ENCODE measurements at places on chromosomes 1 and 21. TPM values are rescaled to one million over a fixed set of nuclear protein-coding genes. Genes with fewer than 3 reads are reported as not detected.

DNA sequence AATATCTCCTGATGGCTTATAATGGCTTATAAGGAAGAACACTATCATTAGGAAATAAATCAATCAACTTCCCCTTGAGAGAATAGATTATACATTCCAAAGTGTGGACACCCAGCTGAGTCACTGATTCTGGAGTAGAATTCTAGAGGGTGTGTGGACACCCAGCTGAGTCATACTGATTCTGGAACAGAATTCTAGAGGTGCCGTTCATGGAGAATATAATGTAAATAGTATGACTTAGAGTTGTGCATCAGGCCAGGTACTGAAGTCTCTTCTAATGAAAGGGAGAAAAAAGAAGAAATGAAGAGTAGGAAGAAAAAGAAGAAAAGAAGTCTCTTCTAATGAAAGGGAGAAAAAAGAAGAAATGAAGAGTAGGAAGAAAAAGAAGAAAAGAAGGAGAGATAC, 2.4 kb upstream of the USP33 start:
- DNase-seq: peak; percentile 64

GRCh38 chr21:15560383-15561056, 169.3 kb upstream of the USP25 start:
- no peak for DNase-seq

DNA sequence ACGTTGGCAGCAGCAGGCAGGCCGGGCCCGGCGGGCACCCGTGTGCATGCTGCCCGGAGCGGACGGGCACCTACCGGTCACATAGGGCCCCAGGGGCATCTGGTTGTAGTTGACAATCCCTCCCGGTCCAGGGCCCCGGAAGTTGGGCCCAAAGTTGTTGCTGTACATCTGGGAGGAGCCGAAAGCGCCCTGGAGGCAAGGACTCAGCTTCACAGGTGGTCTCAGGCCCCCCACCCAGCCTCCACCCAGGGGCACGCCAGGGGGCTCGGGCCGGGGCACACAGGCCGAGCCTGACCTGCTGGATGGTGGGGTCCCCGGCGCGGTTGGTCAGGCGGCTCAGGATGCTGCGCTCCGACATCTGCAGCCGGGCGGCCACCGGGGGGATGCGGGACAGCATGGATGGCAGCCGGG, 60.6 kb downstream of the KCNAB2 start:
- no peak for DNase-seq

- no peak for DNase-seq
Measured at GRCh38 chr1:22133247-22133930, 9.5 kb downstream of the WNT4 start.

GRCh38 chr1:3355894-3356826, 98.3 kb upstream of the ARHGEF16 start:
- DNase-seq: no peak

- DNase-seq: no peak
Measured at GRCh38 chr1:233244183-233244582, 51.3 kb downstream of the PCNX2 start.

- DNase-seq: peak; percentile 55
Measured at GRCh38 chr1:181251001-181251712, 162.7 kb downstream of the IER5 start.

GRCh38 chr1:155499953-155500639, 62.5 kb downstream of the ASH1L start:
- DNase-seq: no peak

DNA sequence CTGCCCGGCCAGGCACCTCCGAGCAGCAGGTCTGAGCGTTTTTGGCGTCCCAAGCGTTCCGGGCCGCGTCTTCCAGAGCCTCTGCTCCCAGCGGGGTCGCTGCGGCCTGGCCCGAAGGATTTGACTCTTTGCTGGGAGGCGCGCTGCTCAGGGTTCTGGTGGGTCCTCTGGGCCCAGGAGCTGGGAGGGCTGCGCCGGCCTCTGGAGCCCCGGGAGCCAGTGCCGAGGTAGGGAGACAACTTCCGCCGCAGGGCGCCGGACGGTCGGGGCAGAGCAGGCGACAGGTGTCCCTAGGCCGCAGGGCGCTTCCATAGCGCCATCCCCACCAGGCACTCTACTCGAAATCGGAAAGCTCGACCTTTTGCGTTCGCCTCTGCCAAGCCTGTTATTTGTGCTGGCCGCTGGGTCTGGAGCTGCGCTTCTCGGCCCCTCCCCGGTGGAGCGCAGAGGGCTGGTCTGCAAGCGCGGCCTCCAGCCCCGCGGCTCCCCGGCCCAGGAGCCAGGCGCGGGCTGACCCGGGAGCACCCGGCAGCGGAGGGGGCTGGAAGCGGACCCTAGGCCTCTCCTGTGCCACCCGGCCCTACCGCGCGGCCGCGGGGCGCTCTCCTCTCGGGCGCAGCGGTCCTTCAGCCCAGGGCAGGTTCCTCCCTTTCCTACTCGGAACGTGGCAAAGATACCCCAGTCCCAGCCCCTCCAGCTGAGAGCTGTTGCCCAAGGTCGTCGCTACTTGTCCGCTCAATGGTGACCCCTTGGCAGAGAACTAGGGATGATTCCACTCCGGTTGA, 2.2 kb downstream of the SIM2 start:
- DNase-seq: no peak

- DNase-seq: no peak
Measured at GRCh38 chr1:99659755-99660210, 13.9 kb downstream of the PALMD start.

DNA sequence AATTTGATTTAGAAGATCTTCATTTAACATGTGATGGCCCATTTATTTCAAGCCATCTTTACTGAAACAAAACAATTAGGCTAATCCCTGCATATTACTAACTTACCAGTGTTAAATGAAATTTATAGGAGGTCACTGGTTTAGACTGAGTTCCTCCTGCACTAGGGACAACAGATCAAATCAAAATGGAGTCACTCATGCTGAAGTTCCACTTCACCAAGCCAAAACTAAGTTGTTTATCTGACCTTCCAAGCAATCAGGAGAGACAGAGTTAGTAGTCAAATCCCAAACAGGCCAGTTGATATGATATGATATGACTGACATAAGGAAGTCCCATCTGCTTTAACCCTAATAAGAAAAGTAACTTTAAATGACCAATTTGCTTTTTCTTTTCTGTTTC, 4.8 kb downstream of the LYST start:
- DNase-seq: no peak

- DNase-seq: no peak
Measured at GRCh38 chr1:76705560-76705959, 161.7 kb upstream of the ST6GALNAC5 start.

GRCh38 chr21:32212116-32212515, 66.7 kb downstream of the MIS18A start:
- DNase-seq: no peak

DNA sequence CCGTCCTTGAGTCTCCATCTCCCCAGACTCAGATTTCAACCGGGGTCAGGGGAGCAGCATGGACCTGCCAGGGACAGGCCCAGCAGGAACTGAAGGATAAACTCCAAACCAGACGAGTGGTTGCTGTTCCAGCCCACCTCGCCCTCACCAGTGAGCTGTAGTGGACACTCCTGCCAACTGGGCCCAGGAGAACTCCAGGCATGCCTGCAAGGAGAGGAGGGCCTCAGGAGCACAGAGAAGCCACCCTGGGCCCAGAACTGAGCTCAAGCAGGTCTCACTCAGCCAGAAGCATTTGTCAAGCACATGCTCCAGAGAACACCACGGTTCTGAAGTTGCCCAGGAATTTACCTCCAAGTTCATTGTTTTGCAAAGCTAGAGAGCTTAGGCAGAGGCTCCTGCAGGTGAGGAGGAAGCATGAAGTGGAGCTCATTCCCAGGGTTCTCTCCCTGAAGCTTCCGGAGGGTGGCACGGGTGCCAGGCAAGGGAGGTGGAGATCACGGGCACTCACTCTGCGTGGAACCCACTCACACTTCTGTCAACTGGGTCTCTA, 61.0 kb downstream of the MATN1 start:
- no peak for DNase-seq

DNA sequence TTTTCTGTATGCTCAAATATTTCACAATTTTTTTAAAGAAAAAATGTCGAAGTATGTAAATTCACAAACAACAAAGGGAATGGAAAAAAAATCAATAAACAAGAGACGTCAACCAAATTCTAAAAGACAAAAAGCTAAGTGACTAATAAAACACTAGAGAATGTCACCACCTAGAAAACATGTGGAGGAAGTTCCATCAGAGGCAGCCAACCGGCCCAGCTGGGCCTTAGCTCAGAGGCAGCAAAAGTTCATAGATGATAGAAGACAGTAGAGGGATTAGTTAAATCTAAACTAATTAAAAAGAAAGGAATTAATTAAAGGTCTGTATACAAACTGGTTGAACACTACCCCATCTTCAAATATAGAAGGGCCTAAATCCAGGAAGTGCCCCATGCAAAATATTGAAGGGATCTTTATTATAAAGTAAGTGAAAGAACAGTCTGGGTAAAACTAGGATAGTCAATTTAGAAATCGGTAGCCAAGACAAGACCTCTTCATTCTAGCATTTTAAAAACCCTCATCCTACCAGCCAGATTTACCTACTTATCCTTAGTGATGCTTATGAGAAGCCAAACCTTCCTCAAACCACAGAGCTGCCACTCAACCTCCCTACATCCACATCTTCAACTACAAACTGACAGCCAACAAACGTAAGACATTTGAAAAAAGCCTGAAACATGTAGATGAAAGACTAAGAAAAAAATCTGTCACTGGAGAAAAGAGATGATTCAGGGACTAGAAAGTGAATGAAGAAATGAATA, 23.7 kb downstream of the MRPL39 start:
- no peak for DNase-seq

- DNase-seq: no peak
Measured at GRCh38 chr21:42576639-42577038, 63.0 kb downstream of the SLC37A1 start.

DNA sequence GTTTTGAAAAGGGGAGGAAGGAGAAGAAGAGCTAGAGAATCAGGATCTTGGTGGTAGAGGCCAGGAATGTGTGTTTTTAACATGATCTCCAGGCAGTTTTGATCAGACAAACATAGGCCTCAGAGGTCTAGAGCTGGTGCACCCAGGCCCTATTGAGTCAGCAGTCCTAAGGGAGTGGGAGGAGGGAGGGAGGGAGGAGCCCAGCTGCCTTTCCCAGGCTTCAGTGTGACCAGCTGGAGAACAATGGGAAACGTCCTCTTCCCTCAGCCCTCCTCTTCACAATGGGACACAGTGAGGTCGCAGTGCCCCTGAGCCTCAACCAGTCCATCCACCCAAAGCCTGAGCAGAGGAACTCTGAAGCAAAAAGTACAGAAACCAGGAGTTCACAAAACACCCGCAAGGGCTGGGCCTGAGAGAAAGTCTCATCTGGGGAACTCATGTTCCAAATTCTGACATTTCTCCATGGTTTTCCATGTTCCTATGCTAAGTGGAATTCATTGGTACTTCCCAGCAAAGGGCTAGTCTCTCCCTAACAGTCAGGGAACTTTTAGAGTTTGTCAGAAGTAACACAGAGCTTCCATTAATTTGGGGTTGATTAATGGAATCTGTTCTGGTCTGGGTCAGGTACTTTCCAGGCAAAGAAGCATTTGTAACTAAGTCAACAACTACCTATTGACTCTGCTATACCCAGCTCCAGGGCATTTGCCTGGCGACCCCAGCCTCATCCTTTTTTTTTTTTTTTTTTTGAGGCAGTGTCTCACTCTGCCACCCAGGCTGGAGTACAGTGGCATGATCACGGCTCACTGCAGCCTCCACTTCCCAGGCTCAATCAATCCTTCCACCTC, 37.5 kb downstream of the ELAPOR1 start:
- no peak for DNase-seq

RAB7B gene
- 47.8 TPM for polyA plus RNA-seq

ATG4C gene
- 9.1 TPM for polyA plus RNA-seq

CD55 gene
- polyA plus RNA-seq: 30.2 TPM

MPZ gene
- polyA plus RNA-seq: 0.45 TPM

NBPF6 gene
- polyA plus RNA-seq: not detected

AMY1A gene
- not detected for polyA plus RNA-seq

Data from keratinocyte (primary cell).